Fibroblast of lung (primary cell): ENCODE measurements at places on chromosomes 7 and 10.

DNA sequence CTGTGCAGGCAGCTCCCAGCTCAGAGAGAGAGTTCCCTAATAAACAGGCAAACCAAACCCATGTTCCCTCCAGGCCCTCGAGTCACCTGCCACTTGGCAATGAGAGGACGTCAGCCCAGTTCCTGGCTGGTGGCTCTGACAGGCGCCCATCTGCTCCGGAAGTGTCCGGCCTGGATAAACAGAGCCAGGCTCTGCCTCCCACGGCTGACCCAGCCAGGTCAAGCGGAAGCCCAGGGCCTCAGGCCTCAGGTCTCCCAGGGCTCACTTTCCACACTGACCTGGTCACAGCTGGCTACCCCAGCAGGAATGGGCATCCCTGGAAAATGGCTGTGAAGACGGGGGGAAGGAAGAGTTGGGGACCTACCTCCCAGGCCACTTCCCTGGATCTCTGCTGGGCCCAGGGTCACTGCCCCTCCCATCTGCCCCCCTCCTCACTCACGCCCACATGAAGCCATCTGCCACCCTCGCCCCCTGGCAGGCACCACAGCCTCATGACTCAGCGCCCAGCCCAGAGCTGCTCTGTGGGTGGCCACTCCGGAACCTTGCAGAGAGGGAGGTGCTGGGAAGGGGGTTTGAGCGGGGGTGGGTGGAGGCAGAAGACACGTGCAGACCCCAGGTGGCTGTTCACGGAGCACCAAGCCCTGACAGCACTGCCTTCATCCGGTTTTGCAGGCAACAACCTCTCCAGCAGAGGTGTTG, 37.4 kb upstream of the DUSP5 start:
- peak; percentile 44 for DNase-seq

DNA sequence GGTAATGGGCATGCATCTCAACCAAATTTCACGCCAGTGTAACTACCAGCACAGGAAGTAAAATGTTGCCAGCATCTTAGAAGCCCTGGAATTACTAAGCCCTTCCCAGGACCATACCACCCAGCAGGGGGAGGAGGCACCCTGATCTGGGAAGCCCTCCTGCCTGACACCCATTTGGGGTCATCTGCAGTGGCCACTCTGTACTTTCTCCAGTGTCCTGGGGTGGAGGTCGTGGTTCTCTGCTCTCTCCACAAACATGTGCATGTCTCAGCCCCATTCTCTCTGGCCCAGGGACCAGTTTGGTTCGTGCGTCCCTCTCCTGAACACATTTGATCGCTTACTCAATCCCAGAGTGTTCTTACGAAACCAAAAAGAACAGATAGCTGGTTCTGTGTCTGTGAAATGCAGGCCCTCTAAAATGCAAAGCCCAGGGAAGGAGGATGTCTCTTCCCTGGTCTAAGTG, 9.4 kb upstream of the LRRC27 start:
- peak; percentile 80 for DNase-seq

GRCh38 chr7:130490888-130491804, 739 bp upstream of the MEST start:
- DNase-seq, result peak; percentile 50

- no peak for DNase-seq
Observed at GRCh38 chr10:119133949-119134348, 30.0 kb downstream of the DENND10 start.

- peak; percentile 15 for DNase-seq
Observed at GRCh38 chr7:107609811-107610261, 29.8 kb downstream of the BCAP29 start.

- DNase-seq, result no peak
Observed at GRCh38 chr7:80380957-80381356, 130.9 kb downstream of the GNAT3 start.

DNA sequence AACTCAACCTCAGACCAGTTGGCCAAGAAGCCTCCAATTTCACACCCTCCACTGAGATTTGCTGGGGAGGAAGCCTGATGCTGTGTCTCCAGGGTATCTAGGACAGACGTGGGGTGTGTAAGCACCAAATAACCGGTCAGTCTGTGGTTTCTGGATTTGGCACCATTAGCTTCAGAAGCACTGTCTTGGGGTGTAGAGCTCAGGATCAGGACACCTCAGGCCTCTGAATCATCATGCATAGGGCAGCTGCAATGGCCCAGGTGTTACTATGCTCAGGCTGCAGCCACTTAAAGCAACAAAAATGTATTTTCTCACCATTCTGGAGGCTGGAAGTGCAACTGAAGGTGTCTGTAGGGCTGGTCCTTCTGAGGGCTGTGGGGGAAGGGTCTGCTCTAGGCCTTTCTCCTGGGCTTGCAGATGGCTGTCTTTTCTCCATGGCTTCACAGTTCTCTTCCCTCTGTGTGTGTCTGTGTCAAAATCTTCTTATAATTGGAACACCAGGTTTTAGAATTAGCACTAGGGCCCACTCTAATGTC, 73.4 kb upstream of the SEPHS1 start:
- DNase-seq, result no peak

DNA sequence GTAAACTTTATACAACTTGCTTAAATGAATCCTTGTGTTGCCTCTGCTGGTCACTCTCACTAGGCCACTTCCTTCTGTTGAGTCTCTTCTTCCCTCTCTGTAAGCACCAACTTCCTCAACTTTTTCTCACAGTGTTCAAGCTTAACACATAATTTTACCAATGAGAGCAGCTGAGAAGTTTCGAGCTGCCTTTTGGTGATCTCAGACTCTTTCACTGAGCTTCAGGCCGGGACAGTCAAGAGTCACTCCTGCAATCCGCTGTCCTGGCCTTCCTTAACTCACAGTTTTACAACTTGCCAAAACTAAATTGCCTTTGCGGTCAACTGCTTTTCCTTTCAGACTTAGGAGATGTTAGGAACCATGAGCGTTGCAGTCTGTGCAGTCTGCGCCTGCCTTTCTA, 47.4 kb downstream of the PRPF18 start:
- no peak for DNase-seq

DNA sequence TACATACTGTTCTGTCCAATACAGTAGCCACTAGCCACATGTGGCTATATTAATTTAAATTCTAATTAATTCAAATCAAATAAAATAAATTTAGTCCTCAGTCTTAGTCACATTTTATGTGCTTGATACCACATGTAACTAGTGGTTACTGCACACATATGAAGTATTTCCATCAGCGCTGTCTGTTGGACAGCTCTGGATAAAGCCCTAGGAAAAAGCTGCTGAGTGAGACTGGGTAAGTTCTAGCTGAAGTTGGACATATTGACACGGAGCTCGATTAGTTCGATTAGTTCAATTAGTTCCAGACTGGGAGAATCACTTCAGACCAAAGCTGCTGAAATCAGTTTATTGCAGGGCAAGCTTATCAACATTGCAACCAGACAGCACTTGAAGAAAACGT, 15.1 kb upstream of the LIPM start:
- DNase-seq, result no peak

- DNase-seq, result no peak
Observed at GRCh38 chr7:150406312-150406566, 27.1 kb downstream of the ZNF775 start.

DNA sequence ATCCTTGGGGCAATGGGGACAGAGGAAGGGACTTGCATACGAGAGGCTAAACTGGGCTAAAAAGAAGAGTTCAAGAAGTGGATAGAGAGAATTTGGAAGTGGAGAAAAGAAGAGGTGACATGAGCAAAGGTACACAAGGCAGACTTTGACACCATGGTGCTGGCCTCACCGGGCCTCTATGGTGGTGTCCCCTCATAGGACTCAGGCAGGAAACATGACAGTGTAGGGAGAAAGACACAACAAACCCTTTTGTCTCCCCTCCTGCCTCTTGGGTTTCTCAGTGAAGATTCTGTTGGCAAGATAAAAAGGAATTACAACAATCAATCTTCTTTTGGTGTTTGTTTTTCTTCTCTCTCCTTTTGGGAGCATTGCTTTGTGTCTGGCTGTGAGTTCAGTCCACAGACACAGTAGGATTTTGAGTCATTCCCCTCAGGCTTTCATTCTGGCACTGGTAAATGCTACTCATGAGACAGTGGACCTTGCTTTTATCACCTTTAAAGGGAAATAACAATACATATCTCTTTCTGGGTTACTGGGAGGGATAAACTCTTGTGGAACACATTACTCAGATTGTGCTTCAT, 827.7 kb downstream of the TNS3 start:
- no peak for DNase-seq

DNA sequence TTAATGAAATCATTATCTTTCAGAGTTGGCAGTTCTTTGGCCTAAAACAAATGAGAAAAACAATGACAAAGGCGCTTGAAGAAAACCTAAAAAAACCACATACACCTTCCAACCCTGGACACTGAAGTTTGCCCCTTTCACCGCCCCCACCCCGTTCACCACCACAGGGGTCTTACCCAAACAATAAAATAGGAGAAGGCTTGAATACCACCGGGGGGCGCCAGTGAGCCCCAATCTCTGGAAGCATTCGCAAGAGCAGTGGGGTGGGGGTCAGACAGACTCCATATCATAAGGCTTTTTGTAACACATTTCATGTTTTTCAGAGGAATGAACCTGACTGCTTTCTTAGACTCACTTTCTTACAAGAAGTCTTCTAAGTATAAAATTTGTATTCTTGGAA, 163.6 kb downstream of the PIP4K2A start:
- peak; percentile 36 for DNase-seq

DNA sequence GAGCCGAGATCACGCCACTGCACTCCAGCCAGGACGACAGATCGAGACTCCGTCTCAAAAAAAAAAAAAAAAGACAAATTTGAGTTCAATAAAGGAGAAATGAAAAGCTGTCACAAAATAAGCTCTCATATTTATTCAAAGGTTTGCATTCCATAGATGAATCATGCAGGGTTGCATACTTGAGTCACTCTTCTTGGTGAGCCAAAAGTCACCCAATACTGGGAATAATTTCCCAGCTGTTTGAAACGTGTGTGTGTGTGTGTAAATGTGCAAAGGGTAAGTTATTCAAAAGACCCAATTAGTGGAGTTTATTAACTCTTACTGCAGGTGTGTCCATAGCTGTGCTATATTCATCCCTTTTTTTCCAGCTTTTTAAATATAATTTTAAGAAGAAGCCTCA, 297.7 kb downstream of the CCDC3 start:
- DNase-seq, result peak; percentile 87

DNA sequence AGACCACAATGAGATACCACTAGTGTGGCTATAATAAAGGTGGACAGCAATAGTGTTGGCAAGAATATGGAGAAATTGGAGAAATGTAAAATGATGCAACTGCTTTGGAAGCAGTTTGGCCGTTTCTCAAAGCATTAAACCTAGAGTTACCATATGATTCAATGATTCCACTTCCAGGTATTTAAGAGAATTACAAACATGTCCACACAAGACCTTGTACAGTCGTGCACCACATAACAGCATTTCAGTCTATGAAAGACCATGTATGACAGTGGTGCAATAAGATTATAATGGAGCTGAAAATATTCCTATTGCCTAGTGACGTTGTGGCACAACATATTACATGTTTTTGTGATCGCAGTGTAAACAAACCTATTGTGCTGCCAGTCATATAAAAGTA, 29.6 kb downstream of the CCDC172 start:
- DNase-seq, result no peak

DNA sequence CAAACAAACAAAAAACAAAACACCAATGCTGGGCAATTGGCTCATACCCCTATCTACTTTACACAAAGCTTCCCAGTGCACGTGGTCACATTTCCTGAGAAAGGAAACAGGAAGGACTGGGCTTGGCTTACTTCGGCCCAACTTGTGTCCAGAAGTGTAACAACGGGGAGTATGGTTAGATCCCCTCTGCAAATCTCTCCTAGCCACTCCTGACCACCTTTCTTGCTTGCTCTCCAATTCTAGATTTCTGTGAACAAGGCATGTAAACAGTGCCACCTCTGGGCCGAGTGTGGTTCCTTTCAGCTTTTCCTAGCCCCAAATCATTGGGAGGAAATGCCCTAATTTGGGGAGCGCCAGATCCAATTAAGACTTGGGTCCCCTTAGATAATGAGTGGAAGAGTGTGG, 21.0 kb upstream of the FRAT2 start:
- no peak for DNase-seq

DNA sequence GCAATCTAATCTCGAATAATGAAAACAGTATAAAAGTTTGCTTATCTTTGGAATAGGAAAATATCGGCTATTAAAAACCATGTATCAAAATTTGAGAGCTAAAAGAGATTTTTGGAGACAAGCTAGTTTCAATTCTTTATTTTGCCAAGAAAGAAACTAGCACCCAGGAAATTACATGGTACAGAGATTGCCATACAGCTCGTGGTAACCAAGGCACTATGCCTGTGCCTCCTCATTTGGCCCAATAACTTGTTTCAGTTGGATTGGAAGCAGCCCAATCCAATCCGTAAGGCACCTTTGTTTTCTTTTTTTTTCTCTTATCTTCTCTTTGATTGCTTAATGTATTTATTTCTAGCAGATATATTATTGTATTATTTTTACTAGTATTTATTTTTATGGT, 55.0 kb downstream of the GNAI1 start:
- no peak for DNase-seq

GRCh38 chr7:138091032-138091431, 14.8 kb downstream of the AKR1D1 start:
- DNase-seq, result no peak

DNA sequence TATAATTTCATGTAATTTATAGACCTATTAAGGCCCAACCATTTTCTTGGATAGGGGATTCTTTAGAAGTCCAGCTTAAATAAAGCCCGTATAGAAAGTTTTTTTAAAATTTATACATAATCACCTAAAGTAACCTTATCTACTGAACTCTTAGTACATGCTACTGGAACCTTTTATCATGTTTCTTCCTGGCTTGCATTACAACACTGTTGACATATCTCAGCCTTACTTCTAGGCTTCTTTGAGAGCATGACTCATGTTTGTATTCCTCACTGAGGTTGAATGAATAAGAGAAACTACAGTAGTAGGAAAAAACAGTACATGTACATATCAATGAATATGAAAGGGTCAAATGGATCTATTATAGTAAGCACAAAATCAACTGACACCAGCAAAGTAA, 8.2 kb upstream of the MAGI2 start:
- DNase-seq, result peak; percentile 78

GRCh38 chr7:108805808-108806397, 236.2 kb downstream of the DNAJB9 start:
- peak; percentile 20 for DNase-seq

GRCh38 chr10:76404531-76404930, 973.1 kb downstream of the LRMDA start:
- no peak for DNase-seq

DNA sequence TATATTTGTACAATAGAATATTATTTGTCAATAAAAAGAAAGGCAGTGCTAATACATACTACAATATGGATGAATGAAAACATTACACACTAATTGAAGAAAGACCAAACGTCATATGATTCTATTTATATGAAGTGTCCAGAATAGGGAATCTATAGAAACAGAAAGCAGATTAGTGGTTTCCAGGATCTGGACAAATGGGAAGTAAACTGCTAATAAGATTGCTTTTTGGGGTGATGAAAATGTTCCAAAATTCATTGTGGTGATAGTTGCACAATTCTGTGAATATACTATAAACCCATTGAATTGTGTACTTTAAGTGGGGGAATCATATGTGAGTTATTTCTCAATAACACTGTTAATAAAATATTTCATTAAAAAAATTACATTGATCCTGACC, 78.2 kb upstream of the IFRD1 start:
- no peak for DNase-seq
